ENCODE measurements at places on chromosomes 5 and 9. TPM values are rescaled to one million over a fixed set of nuclear protein-coding genes. Genes with fewer than 3 reads are reported as not detected.

Gene WHRN
- 24.2 TPM for total RNA-seq

Gene ORM2
- not detected for total RNA-seq

Gene MZB1
- total RNA-seq, result 2.2 TPM

Gene RORB
- not detected for total RNA-seq

Gene PCDHGB7
- not detected for total RNA-seq

Gene MAT2B
- total RNA-seq, result 88.9 TPM

Gene MAMDC4
- total RNA-seq, result 2.7 TPM

Gene SPARC
- 34.6 TPM for total RNA-seq
